Stimulated activated CD4-positive, alpha-beta T cell treated with anti-CD3 and anti-CD28 coated beads, Interleukin-2, amount 100 ng/mL, for 4 hours (primary cell): ENCODE measurements at places on chromosomes 3 and 15.

DNA sequence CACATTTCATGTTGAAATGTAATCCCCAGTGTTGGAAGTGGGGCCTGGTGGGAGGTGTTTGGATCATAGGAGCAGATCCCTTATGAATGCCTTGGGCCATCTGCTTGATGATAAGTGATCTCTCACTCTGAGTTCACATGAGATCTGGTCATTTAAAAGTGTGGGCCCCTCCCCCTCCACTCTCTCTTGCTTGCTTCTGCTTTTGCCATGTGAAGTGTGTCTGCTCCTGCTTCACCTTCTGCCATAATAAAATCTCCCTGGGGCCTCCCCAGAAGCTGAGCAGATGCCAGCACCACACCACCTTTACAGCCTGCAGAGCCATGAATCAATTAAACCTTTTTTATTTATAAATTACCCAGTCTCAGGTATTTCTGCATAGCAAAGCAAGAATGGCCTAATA is 14.2 kb upstream of the CD200R1L start:
- no peak for DNase-seq

GRCh38 chr3:126034481-126035361 is 49.2 kb downstream of the SLC41A3 start:
- DNase-seq, result no peak

GRCh38 chr15:82595203-82595602 is 52.0 kb downstream of the CPEB1 start:
- no peak for DNase-seq

GRCh38 chr3:59186725-59187124 is 136.9 kb upstream of the CFAP20DC start:
- no peak for DNase-seq

DNA sequence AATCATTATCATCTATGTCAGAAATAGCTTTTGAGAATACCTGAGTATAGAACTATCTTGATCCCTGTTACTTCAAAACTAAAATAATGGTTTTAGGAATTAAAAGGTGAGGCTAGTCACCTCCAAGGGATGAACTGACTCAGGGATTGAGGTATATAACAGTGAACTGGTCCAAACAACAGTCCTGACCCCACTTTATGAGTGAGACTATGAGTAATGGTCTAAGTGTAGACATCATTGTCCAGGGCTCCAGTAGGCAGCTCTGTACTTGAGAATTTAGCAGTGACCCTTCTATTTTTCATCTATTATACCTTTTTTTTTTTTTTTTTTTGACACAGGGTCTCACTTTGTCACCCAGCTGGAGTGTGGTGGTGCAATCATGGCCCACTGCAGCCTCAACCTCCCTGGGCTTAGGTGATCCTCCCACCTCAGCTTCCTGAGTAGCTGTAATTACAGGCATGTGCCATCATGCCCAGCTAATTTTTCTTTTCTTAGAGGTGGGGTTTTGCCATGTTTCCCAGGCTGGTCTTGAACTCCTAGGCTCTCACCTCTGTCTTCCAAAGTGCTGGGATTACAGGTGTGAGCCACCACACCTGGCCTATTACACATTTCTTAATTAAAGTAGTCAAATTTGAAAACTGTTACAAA is 36.3 kb downstream of the MLH1 start:
- no peak for DNase-seq
